Vagina (tissue), 2 donors: ENCODE measurements at places on chromosomes 5 and 9. TPM values are rescaled to one million over a fixed set of nuclear protein-coding genes. Genes with fewer than 3 reads are reported as not detected.

GRCh38 chr5:143045062-143045461 lies 274.9 kb downstream of the ARHGAP26 start:
- H3K4me3 ChIP-seq = no peak overlapping the region
- no peaks in the 10 kb centered on the region for H3K36me3 ChIP-seq
- no peaks in the 10 kb centered on the region for H3K27me3 ChIP-seq
- no peak for DNase-seq
- peaks cover 15% of the 10 kb centered on the region for H3K4me1 ChIP-seq

GRCh38 chr5:170920196-170920595 lies 58.4 kb downstream of the RANBP17 start:
- no peak for DNase-seq
- no peaks in the 10 kb centered on the region for H3K4me1 ChIP-seq
- H3K27me3 ChIP-seq = no peaks in the 10 kb centered on the region
- no peak overlapping the region for H3K4me3 ChIP-seq
- no peaks in the 10 kb centered on the region for H3K36me3 ChIP-seq

- peak; percentile 78 for DNase-seq
- H3K4me3 ChIP-seq = no peak overlapping the region
- H3K27ac ChIP-seq = no peak overlapping the region
- no peaks in the 10 kb centered on the region for H3K27me3 ChIP-seq
- no peaks in the 10 kb centered on the region for H3K36me3 ChIP-seq
Measured at GRCh38 chr9:77440057-77440456, 208.1 kb downstream of the GNA14 start.

DNA sequence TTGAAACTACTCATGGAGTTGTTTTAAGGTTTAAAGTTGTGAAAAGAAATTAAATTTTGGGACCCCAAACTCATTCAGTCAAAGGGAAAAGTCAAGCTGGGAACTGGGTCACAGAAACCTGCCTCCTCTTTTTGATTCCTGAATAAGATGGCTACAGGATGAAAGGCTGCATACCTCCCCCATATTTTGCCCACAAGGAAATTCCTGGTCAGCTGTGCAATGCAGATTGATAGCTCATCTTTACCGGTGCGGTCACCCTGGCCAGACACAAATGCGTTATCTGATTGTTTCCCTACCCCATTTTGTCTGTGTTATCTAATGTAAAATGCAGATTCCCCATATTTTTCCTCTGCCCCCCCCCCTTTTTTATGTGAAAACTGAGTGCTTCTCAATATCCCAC lies 1.3 kb downstream of the HAVCR2 start:
- H3K27ac ChIP-seq = no peak overlapping the region
- DNase-seq = no peak
- no peaks in the 10 kb centered on the region for H3K27me3 ChIP-seq

DNA sequence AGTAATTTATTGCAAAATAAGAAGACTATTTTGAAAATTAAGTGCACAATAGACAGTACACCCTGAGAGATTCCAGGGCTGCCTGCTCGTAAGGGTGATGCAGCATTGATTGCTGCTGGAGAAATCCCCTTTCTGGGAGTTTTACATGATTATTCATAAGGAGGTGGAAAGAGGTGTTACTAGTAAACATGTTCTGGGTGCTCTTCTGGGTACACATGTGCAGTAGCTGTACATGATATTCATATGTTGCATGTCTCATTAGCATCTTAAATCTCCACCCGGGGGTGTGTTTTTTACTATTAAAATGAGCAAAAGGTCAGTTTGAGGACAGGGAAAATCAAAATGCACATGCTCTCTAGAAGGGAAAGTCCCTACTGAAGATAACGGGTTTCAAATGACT lies 264.8 kb downstream of the CDK5RAP2 start:
- no peaks in the 10 kb centered on the region for H3K36me3 ChIP-seq
- DNase-seq = no peak
- no peaks in the 10 kb centered on the region for H3K4me1 ChIP-seq

Gene PCDHB13
- total RNA-seq = 3.7 TPM

Gene SERF1A
- total RNA-seq = 7.6 TPM

Gene CER1
- total RNA-seq = not detected

Gene NME5
- total RNA-seq = not detected
